ENCODE measurements at places on chromosomes 11 and 22.
A peak's percentile ranks its signal among the peaks of the same experiment; 100 is the strongest.

- no peak for DNase-seq
Measured at GRCh38 chr11:132782102-132782501, 750.2 kb downstream of the OPCML start.

- DNase-seq = no peak
Measured at GRCh38 chr22:18090286-18090685, 12.5 kb downstream of the PEX26 start.

DNA sequence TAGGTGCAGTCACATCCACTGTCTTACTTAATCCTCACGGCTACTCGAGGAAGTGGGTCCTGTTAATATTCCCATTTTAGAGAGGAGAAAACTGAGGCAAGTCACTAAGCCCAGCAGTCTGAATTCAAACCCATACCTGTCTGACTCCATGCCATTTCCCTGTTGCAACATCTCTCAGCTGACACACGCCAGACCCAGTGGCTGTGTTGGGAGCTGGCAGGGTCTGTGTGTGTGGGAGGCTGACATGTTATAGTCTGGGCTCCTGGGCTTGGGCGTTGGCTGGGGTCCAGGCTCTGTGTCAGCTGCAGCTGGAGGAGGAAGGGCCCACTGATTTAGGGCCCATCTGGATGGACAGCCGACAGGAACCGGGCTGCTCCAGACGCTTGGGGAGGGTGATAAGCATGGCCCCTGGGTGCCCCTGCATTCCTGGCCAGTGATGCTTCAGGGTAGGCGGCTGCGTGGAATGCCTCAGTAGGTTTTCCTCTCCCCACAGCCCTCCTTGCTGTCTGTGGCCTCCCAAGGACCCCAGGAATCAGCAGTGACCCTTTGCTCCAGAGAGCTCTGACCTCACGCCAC lies 562.5 kb downstream of the MN1 start:
- no peak for DNase-seq

- DNase-seq = peak; percentile 36
Measured at GRCh38 chr11:112085822-112086421, 634 bp downstream of the TIMM8B start.

DNA sequence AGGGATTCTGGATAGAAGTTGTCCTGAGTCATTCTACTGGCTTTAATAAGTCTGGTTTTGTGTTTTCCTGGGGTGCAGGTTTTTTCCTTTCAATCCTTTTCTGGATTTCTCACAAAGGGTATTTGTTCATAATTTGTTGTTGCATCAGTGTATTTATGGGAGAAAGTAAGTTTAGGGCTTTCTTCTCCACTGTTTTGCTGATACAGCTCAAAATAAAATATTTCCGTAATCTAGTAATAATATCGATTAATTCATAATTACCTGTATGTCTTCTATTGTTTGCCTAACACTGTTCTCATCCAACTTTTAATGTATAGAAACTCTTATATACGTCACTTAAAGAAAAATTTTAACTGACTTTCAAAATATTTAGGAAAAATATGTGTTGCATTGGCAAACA lies 728.2 kb downstream of the LUZP2 start:
- DNase-seq = no peak

DNA sequence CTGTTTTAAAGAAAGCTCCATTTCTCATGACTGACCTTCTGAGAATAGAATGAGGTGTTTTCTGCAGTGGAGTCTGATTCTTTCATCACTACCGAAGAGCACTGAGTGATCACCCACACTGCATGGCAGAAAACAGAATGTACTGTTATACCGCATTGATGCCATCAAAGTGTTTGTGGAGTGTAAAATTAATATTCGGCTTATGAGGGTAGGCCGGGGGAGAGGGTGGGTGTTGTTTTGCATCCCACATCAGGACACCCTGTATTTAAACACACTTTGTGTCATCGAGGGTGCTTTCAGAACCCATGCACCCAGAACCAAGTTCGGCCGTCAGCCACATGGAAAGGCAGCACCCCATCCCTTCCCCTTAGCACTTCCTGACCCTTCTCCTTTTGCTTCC lies 41.3 kb upstream of the ETS1 start:
- no peak for DNase-seq

GRCh38 chr11:45663486-45664375 lies 1.7 kb downstream of the CHST1 start:
- DNase-seq = no peak

All from activated naive CD4-positive, alpha-beta T cell treated with anti-CD3 and anti-CD28 coated beads, Interleukin-2, amount 50 U/mL, for 72 hours (primary cell).